Activated B cell treated with CpG ODN at 0.5 μM for 24 hours (primary cell): ENCODE measurements at places on chromosomes 11 and 22.

- no peak for DNase-seq
Measured at GRCh38 chr11:113385749-113386148, 1.8 kb upstream of the ANKK1 start.

GRCh38 chr11:69799582-69799981, 19.6 kb downstream of the FGF3 start:
- DNase-seq = no peak

- DNase-seq = no peak
Measured at GRCh38 chr11:23123753-23124152, 263.5 kb upstream of the CCDC179 start.

DNA sequence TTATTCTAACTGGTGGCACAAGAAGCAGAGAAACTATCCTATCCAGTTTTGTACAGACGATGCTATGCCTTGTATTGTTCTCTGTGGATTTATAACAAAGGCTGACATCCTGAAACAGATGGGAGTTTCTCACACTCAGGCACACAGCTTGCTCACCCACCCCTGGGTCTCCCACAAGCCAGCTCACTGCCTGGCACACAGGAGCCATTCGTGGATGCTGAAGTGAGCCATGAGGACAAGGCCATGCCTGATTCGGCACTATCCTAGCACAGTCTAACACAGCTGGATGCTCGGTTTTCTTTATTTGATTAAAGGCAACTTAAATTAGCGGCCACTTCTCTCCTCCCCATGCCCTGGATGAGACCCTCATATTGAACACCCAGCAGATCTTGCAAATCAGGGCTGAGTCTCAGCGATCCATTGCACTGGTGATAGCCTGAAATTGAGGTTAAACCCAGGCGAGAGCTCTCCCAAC, 25.7 kb upstream of the TMPRSS4 start:
- no peak for DNase-seq

DNA sequence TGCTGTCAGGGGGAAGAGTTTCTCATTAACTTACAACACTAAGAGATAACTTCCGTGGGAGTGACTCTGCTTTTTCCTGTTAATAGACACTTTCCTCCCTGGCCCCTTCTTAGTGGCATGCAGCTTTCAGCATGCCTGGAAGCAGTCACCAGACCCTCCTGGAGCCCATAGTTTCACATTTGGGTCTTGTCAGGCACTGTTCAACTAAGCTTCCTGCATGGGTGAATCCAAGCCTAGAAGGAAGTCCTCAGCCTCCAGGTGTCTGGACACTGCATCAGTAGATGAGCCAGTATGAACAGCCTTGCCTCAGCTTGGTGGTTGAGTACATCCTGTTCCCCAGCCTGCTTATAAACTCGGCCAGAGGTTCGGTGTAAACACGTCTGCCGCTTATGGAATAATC, 68.1 kb downstream of the PPP6R3 start:
- no peak for DNase-seq

DNA sequence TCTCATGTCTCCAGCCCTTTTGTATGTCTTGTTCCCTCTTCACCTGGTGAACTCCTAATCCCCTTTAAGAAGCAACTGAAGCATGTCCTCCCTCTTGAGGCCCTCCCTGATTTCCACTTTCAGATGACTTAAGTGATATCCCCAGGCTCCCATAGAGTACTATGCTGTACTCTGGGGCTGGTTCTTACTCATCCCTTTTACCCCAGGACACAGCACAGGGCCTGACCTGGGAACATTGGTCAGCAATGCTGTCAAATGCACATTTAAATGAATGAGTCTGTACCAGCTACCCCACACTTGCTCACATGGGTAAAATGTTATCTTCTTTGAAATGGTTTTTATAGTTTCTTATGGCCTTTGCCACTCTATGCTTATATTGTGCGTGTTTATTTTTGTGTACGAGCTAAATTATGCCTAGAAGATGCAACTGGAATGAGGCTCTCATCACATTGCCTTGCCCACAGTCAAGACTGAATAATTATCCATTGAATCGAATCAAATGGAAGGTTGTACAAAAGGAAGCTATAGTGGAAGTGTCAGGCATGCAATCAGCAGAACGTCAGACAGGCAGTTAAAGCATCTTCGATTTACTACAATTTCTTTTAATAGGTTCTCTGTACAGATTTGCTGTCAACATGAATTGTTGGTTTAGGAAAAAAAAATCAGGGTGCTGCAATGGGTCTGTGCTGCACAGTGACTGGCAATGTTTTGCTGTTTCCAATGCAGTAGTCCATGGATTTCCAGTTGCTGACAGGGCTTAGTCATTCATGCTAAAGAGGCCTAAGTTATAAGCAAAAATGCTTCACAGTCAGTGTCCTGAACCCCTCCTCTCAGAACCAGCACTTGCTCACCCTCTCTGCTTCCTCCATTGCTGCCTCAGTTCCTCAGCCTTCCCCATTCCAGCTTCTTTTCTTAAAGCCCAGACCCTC, 79.5 kb downstream of the PARVA start:
- no peak for DNase-seq

DNA sequence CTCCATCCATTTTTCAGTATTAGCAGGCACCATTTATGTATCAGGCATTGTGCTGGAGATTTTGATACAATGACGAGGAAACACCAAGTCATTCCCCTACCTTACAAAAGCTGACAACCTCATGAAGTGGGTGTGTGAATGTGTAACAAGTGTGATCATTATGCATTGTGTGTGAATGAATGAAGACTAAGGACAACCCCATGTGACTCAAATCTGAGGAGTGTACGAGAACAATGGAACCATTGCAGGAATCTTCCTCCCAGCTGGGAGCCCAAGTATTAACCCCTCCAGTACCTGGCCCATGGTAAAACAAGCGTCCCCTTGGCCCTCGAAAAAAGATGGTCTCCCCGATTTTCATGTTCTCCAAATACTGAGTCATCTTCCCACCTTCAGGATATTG, 4.4 kb downstream of the CYB5R2 start:
- no peak for DNase-seq

DNA sequence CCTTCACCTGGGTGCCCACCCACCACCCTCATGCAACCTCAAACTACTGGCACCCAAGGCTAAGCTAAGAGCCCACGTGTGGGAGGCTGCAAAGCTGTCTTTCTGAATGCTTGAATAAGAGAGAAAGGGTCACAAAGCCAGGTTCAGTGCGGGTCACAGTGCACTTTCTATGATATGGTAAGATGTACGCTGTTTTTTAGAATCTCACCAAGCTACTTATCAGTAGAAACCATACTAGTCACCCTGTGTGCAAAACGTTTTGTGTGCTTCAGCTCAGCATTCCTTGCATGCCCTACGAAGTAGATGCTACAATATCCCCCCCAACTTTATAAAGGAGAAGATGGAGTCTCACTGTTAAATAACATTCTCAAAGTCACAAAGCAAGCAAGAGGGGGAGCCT, 14.9 kb downstream of the P2RX3 start:
- no peak for DNase-seq

GRCh38 chr11:57427727-57428082, 784 bp upstream of the SLC43A3 start:
- DNase-seq = no peak
